ENCODE measurements at places on chromosomes 3 and 15. TPM values are rescaled to one million over a fixed set of nuclear protein-coding genes. Genes with fewer than 3 reads are reported as not detected.

LSMEM2 gene
- 0.79 TPM for total RNA-seq

UBE2E2 gene
- 120 TPM for total RNA-seq

BFSP2 gene
- not detected for total RNA-seq

- DNase-seq = no peak
These were observed 34.2 kb upstream of the SLC24A5 start for GRCh38 chr15:48086576-48086975.

DNA sequence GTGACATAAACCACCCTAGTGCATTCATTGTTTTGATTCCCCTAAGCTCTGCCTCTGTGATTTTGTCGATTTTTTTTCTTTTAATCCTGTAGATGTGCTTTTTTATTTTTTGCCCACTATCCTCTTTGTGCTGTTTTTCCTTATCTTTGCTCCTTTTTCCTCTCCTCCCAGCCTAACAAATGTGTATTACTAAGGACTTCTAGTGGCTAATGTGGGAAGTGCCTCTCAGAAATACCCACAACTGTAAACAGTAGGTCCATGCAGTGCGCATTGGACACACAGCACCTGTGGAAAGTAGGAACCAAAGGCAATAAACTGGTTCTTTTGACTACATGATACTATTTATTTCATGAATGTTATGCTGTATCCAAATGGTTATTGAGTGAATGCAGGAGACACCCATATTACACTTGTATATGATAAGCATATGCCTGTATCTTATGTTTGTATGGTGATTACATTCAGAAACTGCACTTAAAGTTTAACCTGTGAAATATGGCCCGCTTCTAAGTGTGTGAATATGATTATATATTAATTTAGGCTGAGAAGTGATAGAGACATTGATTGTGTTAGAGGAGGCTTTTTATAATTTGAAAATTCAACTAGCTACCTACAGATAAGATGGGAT is 147.8 kb downstream of the PLCL2 start:
- no peak for DNase-seq

- DNase-seq = no peak
These were observed 77.8 kb upstream of the LPP start for GRCh38 chr3:188076176-188076575.

DNA sequence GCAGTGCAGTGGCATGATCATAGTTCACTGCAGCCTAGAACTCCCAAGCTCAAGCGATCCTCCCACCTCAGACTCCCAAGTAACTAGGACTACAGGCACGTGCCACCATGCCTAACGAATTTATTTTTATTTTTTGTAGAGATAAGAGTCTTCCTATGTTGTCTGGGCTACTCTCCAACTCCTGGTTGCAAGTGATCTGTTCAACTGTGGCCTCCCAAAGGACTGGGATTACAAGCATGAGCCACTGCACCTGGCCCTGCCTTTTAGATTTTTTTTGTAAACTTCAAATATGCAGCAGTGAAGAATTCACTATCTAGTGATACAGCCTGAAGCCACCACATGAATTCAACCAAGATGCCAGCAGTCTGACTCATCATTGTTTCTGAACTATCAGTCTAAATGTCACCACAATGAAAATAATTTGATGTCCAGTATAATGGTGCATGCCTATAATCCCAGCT is 32.7 kb downstream of the UBXN7 start:
- DNase-seq = no peak

GRCh38 chr15:78982736-78983135 is 37.9 kb upstream of the CTSH start:
- no peak for DNase-seq

DNA sequence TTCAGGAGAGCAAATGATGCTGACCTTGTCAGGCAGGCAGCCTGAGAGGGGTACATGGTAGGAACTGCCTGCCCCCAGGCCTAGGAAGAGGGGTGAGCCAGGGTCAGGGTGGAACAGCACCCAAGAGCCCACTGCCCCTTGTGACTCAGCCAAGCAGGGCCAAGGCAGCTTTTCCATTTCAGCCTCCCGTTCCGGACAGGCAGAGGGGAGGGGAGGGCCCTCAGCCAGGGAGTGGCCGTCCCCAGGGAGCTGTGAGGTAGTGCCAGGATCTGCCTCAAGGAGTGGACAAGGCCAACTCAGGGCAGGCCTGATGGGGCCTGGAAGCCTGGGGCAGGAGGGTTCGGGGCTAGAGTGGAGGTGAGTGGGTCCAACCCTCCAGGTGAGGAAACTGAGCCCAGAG is 5.1 kb upstream of the ANKRD63 start:
- no peak for DNase-seq

Data from urinary bladder (tissue), 4 donors.